ENCODE measurements at places on chromosomes 5 and 9. TPM values are rescaled to one million over a fixed set of nuclear protein-coding genes. Genes with fewer than 3 reads are reported as not detected.

Gene ADAMTS2
- total RNA-seq = not detected

Gene TEK
- 0.08 TPM for total RNA-seq

Gene CARTPT
- not detected for total RNA-seq

Gene IFNW1
- total RNA-seq = not detected

Gene SEMA5A
- not detected for total RNA-seq

Gene SNCAIP
- total RNA-seq = 0.05 TPM

Gene DNAH5
- 1.0 TPM for total RNA-seq

Gene EPB41L4A
- 1.3 TPM for total RNA-seq

All from A549 treated with CpdA at 1 μM for 4 hours (cell line).